ENCODE measurements at places on chromosomes 1 and 21. TPM values are rescaled to one million over a fixed set of nuclear protein-coding genes. Genes with fewer than 3 reads are reported as not detected.

FCRL5 gene
- not detected for total RNA-seq

BARHL2 gene
- not detected for total RNA-seq

KLHDC7A gene
- not detected for total RNA-seq

NEXN gene
- 46.0 TPM for total RNA-seq

NGF gene
- total RNA-seq: 22.8 TPM

NECTIN4 gene
- 0.12 TPM for total RNA-seq

KIF26B gene
- total RNA-seq: 11.6 TPM

GJA5 gene
- total RNA-seq: not detected

BMP8B gene
- not detected for total RNA-seq

GPN2 gene
- total RNA-seq: 8.5 TPM

AQP10 gene
- not detected for total RNA-seq

TMIGD3 gene
- not detected for total RNA-seq

ADGRL4 gene
- 11.6 TPM for total RNA-seq

Data from pericardium fibroblast (primary cell).